ENCODE measurements at places on chromosomes 7 and 10.

DNA sequence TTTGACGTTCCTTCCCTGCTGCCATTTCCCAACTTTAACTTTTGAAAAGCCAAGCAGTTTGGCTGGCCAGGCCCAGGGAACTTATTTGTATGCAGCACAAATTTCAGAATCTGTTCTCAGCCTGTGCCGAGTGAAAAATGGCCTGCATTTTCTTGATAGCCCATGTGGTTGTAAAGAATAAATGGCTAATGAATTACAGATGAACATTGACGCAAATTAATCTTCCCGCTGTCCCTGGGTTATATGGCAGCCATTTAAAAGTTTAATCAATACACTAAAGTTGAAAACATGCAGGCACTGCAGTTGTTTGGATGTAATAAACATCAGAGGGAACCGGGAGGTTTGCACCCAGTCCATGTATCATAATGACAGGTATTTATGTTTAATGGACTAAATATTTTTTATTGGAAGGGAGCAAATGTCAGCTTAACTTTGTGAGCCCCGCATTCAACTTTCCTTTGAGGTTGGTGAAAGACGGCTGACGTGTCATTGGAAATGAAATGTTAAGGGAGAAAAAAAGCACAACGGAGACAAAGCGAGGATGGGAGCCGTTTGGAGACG, 1092.4 kb downstream of the LRMDA start:
- H3K27ac ChIP-seq = peak overlapping the region; percentile 35
- H3K4me3 ChIP-seq = no peak overlapping the region
- H3K27me3 ChIP-seq = no peaks in the 10 kb centered on the region
- H3K36me3 ChIP-seq = no peaks in the 10 kb centered on the region
- H3K4me1 ChIP-seq = peaks cover 4% of the 10 kb centered on the region

GRCh38 chr7:17618652-17618974, 320.2 kb downstream of the AHR start:
- H3K4me3 ChIP-seq = no peak overlapping the region
- DNase-seq = no peak
- H3K27ac ChIP-seq = no peak overlapping the region
- no peaks in the 10 kb centered on the region for H3K4me1 ChIP-seq
- H3K36me3 ChIP-seq = no peaks in the 10 kb centered on the region
- no peaks in the 10 kb centered on the region for H3K27me3 ChIP-seq

GRCh38 chr7:128790315-128791041, 1.3 kb upstream of the CCDC136 start:
- H3K4me1 ChIP-seq = peaks cover 7% of the 10 kb centered on the region
- H3K27me3 ChIP-seq = no peaks in the 10 kb centered on the region
- DNase-seq = no peak

GRCh38 chr10:70197235-70197945, 27.1 kb upstream of the SAR1A start:
- no peaks in the 10 kb centered on the region for H3K27me3 ChIP-seq
- H3K4me1 ChIP-seq = no peaks in the 10 kb centered on the region
- H3K4me3 ChIP-seq = no peak overlapping the region
- DNase-seq = no peak
- peaks cover 9% of the 10 kb centered on the region for H3K36me3 ChIP-seq

DNA sequence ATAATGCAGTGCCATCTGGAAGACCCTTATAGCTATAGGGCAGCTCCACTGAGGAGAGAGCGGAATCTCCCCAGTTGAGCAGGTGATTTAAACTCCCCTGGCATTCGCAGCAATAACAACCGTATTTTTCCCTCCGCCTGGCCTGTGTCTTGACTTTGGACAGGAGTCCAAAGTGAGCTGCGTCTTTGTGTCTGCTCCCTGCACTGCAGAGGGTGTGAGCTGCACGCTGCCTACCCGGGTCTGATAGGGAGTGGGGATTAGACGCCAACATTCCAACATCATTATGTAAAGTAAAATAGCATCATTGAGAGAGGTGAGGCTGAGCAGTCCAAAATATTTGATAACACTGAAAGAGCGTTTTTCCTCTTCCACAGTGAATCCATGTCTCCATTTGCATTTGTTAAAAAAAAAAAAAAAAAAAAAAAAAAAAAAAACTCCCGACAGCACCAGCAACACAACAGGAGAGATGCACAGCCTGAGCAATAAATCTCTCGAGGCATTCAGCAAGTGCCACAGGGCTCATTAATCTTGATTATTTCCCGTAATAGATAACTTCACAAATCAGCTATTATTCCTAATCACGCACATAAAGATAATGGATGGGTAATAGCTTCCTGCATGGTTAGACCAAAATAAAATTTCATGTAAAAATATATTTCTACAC, 68.6 kb downstream of the CELF2 start:
- H3K27me3 ChIP-seq = no peaks in the 10 kb centered on the region
- no peaks in the 10 kb centered on the region for H3K4me1 ChIP-seq
- H3K4me3 ChIP-seq = no peak overlapping the region

DNA sequence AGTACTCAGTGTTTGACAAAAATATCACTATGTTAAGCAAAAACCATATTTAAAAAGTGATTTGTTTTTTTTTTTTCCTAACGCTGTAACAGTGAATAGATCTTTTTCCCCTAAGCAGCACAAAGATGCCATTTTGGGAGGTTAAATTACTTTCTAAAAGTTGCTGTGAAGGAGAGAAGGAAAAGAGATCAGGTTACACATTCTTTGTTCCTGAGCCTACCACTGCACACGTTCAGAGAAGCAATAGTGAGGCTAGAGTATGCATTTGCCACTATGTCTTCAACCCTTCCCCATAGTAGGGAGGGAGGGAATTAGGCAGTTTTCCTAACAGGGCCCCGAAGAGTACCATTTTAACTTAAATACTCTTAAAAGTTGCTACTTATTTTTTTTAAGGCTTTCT, 38.9 kb downstream of the BMPR1A start:
- H3K36me3 ChIP-seq = no peaks in the 10 kb centered on the region
- H3K27me3 ChIP-seq = no peaks in the 10 kb centered on the region
- DNase-seq = no peak
- H3K4me1 ChIP-seq = peaks cover 32% of the 10 kb centered on the region

DNA sequence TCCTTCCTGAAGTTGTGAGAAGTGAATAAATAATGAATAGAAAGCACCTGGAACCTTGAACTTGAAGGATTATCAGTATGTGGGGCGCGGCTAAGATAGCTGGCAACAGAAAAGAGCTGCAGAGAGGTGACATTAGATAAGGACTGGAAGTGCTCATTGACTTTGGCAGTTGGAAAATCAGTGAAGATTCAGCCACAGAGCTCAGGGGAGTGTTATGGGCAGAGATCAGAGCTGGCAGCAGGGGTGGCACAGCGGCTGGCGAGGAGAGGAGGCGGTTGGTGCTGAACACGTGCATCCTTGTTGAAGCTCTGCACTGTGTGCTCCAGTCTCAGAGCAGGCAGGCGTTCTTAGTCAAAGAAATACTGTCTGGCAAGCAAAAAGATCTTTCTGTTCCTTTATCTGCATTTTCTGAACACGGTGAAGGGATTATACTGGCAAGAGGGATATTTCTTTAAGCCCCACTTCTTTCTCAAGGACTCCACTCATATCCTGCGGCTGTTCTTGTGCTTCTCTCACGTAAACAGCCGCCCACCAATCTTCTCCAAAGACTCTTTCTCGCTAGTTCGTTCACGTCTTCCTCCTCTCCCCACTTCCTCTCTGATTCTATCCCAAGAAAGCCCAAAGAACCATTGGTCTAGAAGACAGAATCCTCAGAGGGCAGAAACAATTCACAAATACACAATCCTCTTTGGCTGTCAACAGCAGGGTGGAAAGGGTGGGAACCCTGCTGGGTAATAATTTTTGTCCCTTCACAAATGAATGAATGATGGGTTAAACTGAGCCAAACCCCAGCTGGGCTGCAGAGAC, 38.6 kb upstream of the ADD3 start:
- no peaks in the 10 kb centered on the region for H3K27me3 ChIP-seq
- no peak for DNase-seq
- peak overlapping the region; percentile 27 for H3K27ac ChIP-seq
- H3K4me3 ChIP-seq = peak overlapping the region; percentile 10
